ENCODE measurements at places on chromosomes 12 and 14.

GRCh38 chr12:74111688-74112360, 425.8 kb upstream of the ATXN7L3B start:
- DNase-seq, result no peak

GRCh38 chr12:107597695-107598410, 87.7 kb upstream of the PWP1 start:
- no peak for DNase-seq

GRCh38 chr12:96045566-96045965, 10.2 kb upstream of the LTA4H start:
- no peak for DNase-seq

DNA sequence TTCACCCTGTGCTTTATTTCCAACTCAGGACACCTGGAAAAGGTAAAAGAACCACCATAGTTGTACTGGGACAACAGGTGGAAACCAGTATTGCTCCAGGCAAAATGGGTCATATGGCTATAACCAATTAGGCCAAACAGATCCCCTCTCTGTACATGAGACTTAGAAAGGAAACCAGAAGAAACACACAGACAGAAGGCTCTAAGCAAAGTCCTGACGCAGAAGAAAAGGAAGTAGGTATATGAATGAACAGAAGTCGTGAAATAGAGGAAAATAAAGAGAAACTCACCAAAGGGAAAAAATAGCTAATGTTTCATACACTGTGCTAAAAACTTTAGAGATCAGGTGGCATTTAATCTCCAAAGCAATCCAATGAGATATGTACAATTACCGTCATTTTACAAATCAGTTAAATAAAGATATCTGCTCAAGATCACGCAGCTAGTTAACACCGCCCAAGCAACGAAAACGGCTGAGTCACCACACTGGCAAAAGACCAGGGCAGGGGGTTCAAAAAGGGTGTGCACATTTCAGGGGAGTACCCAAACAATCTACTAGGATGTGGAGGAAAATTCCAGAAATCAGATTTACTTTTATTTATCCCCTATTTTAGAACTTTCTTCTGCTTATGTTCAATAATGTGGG, 82.3 kb downstream of the ITPR2 start:
- DNase-seq, result no peak

- no peak for DNase-seq
Measured at GRCh38 chr12:97559267-97559666, 96.7 kb downstream of the RMST start.

- no peak for DNase-seq
Measured at GRCh38 chr14:86646696-86647690, 1117.0 kb downstream of the FLRT2 start.
